ENCODE measurements at places on chromosomes 7 and 10. TPM values are rescaled to one million over a fixed set of nuclear protein-coding genes. Genes with fewer than 3 reads are reported as not detected.

NOC3L gene
- 46.6 TPM for total RNA-seq

DNA sequence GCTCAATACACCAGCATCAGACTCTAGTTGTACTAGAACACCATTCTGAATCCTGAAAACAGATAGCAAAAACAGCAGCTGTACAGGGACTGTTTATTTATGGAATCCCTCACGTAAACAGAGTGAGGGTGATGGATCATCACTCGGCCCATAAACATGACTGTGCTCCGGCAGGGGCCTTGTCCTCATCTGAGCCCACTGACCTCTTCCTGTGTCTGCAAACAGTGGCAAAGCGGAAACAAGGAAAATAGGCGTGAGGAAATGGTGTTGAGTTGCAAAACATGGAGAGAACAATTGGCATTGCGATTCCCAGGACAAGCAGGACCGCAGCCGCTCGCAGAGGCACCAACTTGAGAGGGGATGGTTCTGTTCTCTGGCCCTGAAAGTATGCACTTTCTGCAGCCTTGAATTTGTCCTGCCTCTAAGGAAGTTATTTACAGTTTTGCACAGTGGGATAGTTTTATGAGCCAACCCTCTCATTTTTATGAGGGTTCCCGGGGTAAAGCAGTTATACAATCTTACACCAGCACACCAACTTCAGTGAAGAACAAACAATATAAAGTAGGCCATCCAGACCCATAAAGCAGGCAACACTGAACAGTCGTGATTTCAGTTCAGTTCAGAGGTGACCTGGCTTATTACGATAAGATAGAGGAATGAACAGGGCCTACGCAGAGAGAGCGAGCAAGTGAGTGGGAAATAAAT, 248.0 kb upstream of the FZD8 start:
- H3K36me3 ChIP-seq, result no peaks in the 10 kb centered on the region
- H3K4me3 ChIP-seq, result no peak overlapping the region
- H3K27ac ChIP-seq, result no peak overlapping the region

GRCh38 chr10:83492004-83492403, 647.3 kb upstream of the GHITM start:
- H3K27me3 ChIP-seq, result no peaks in the 10 kb centered on the region
- no peaks in the 10 kb centered on the region for H3K36me3 ChIP-seq
- H3K4me3 ChIP-seq, result no peak overlapping the region
- DNase-seq, result no peak

BEND7 gene
- not detected for total RNA-seq

DNA sequence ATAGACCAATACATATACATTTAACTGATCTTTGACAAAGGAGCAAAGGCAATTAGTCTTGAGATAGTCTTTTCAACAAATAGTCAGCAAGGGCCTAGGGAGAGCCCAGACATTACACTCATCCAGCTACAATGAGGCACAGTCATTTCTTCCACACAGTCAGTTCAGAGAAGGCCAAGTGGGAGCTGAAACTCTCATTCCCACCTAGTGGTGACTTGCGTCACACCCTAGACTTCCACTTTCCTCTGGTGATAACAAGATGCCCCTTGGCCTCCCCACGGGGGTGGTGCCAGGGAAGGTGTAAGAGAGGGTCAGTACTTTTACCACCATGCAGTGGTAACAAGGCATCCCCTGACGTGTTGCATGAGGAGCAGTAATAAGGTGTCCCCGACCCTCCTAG, 8.0 kb downstream of the FRMPD2 start:
- H3K27ac ChIP-seq, result no peak overlapping the region
- H3K4me3 ChIP-seq, result no peak overlapping the region
- H3K4me1 ChIP-seq, result no peaks in the 10 kb centered on the region
- no peaks in the 10 kb centered on the region for H3K36me3 ChIP-seq
- DNase-seq, result peak; percentile 10

- no peak overlapping the region for H3K4me3 ChIP-seq
- H3K27me3 ChIP-seq, result no peaks in the 10 kb centered on the region
- peaks cover 17% of the 10 kb centered on the region for H3K4me1 ChIP-seq
- H3K27ac ChIP-seq, result peak overlapping the region; percentile 66
- peak; percentile 43 for DNase-seq
These were observed 25.9 kb downstream of the TBXAS1 start for GRCh38 chr7:139854803-139855497.

GRCh38 chr7:150620061-150620460, 12.1 kb downstream of the GIMAP6 start:
- H3K36me3 ChIP-seq, result peaks cover 16% of the 10 kb centered on the region
- DNase-seq, result peak; percentile 51
- H3K27me3 ChIP-seq, result no peaks in the 10 kb centered on the region
- peaks cover 53% of the 10 kb centered on the region for H3K4me1 ChIP-seq

OPTN gene
- 32.0 TPM for total RNA-seq

DNA sequence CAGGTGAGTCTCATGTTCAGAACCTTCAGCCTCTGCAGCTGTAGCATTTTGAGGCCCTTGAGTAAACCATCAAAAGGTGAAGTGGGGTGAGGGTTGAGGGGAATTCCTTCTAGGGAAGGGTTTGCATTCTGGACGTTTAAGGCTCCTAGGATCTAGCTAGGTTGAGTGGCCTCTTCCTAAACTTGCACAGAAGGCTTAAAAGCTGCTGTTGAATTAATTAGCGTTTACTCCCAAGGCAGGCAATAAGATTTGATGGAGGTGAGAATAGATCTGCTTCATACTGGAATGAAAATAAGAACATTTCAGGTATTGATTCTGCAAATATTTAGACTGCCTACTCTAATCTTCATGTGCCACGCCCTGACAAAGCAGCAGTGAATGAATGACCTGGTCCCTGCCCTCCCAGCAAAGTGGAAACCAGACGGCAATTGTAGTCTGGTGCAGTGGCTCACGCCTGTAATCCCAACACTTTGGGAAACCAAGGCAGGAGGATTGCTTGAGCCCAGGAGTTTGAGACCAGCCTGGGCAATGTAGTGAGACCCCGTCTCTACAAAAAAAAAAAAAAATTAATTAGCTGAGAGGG, 11.4 kb upstream of the KPNA7 start:
- no peak overlapping the region for H3K27ac ChIP-seq
- peaks cover 11% of the 10 kb centered on the region for H3K4me1 ChIP-seq
- H3K36me3 ChIP-seq, result no peaks in the 10 kb centered on the region
- no peak overlapping the region for H3K4me3 ChIP-seq
- DNase-seq, result no peak

DNA sequence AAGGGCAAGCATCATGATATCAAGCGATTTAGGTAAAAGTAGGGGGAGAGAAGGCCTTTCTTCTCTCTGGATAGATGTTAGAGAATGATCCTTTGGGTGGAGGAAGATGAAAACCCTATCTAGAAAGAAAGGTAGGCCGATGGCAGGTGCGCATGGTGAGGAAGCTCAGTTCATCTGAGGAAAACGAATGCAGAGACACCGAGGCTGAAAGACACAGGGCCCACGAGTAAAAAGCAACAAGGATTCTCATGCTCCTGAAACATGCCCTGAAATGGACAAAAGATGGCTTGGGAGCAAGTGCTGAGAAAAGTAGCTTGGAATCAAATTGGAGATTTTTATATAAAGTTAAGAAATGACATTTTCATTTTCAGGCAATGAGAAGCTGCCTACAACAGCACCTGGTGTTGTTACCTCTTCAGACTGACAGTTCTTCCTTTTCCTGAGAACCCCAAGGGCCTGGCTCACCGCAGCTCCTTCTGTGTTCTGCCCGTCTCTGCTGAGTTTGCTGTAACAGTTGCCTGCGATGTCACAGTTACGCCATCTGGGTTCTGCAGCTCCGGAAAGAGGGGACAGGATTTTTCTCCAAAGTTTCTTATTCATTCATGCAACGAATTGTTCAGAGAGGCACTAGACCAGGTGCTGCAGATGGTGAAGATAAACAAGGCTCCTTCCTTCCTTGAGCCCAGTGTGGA, 402.0 kb upstream of the KLF6 start:
- DNase-seq, result no peak
- peaks cover 4% of the 10 kb centered on the region for H3K4me1 ChIP-seq
- H3K27me3 ChIP-seq, result no peaks in the 10 kb centered on the region
- no peaks in the 10 kb centered on the region for H3K36me3 ChIP-seq
- no peak overlapping the region for H3K4me3 ChIP-seq
- H3K27ac ChIP-seq, result no peak overlapping the region

DNA sequence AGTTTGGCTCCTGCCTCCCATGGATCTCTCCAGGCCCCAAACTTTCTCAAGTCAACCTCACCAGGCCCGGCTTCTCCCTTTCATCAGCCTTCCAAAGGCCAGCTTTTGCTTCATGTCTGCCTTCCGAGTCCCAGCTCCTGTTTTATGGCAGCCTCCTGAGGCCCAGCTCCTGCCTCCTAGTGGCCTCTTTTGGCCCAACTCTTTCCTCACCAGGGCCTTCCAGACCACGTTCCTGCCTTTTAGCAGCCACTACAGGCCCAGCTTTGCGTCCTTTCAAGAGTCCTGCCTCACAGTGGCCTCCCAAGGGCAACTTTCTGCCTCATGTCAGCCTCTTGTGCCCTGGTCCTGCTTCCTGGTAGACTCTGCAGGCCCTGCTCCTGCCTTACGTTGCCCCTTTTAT, 15.3 kb upstream of the TMEM248 start:
- H3K27me3 ChIP-seq, result no peaks in the 10 kb centered on the region
- no peaks in the 10 kb centered on the region for H3K4me1 ChIP-seq
- DNase-seq, result no peak
- H3K4me3 ChIP-seq, result no peak overlapping the region

GPAM gene
- total RNA-seq, result 7.4 TPM

- no peaks in the 10 kb centered on the region for H3K36me3 ChIP-seq
- no peak overlapping the region for H3K27ac ChIP-seq
- no peak overlapping the region for H3K4me3 ChIP-seq
- no peaks in the 10 kb centered on the region for H3K27me3 ChIP-seq
These were observed 81.2 kb downstream of the PARP12 start for GRCh38 chr7:139981511-139981895.

- H3K4me3 ChIP-seq, result no peak overlapping the region
- H3K36me3 ChIP-seq, result no peaks in the 10 kb centered on the region
- no peaks in the 10 kb centered on the region for H3K4me1 ChIP-seq
- no peaks in the 10 kb centered on the region for H3K27me3 ChIP-seq
- no peak for DNase-seq
These were observed 275.2 kb downstream of the LRRTM3 start for GRCh38 chr10:67200913-67201564.

COBL gene
- not detected for total RNA-seq

DNA sequence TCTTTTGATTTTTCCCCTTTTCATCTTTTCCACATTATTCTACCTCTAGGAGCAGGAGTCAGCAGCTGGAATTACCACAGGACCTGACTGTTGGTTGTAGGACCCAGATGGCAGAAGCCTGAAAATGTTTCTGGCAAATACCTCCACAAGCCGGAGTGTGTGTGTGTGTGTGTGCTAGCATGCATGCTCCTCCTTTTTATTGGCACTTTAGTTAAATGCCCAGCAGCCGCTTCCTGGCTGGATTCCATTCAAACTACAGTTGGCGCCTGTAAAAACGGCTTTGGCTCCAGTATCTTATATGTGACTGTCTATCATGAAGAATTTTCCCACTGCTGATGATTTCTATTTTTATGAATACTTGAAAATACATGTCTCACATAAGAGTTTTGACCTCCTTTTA, 319.7 kb upstream of the SP4 start:
- H3K4me1 ChIP-seq, result peaks cover 2% of the 10 kb centered on the region
- H3K27me3 ChIP-seq, result peaks cover 4% of the 10 kb centered on the region
- no peaks in the 10 kb centered on the region for H3K36me3 ChIP-seq
- no peak for DNase-seq
- no peak overlapping the region for H3K27ac ChIP-seq

DNA sequence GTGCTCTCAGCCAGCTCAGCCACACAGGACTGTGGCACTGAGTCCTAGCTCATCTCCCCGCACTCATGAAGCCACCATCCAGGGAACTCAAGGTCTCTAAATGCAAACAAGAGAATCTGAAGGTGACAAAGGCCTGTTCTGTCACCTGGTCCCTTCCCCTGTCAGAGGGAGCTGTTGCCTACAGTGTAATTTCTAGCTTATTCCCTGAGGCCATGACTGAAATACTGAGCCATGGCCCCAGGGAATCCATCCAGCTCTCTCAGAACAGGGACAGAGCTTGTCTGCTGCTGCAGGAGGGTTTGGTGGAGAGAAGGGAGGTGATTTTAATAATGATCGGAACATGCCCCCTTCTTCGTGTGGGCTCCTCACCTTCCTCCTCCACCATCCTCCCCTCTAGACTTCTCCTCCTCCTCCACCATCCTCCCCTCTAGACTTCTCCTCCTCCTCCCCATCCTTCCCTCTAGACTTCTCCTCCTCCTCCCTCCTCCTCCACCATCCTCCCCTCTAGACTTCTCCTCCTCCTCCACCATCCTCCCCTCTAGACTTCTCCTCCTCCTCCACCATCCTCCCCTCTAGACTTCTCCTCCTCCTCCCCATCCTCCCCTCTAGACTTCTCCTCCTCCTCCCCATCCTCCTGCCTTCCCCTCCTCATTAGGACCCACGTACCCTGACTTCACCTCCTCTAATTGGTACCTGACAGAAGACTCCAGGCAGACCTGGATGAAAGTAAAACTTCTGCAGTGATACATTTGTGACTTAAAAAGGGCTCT, 338.0 kb upstream of the MKI67 start:
- H3K27ac ChIP-seq, result no peak overlapping the region
- no peaks in the 10 kb centered on the region for H3K36me3 ChIP-seq
- DNase-seq, result peak; percentile 8
- H3K4me3 ChIP-seq, result no peak overlapping the region

DNA sequence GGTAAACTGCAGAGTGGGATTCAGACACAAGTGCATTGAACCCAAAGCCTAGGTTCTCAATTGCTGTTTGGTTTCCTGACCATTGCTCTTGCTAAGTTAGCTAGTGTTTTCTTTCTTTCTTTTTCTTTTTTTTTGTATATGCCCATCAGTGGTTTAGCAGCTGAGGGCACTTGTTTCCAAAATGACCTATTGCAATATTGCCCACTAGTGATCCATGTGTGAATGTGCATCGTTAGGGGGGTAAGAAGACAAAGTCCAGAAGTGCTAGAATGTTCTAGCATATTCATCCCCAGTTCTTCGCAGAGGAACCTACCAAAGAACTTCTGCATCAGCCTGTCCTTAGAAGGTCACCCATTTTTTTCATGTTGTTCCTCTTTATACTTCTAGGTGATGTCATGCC, 252.8 kb upstream of the GPR26 start:
- no peaks in the 10 kb centered on the region for H3K36me3 ChIP-seq
- H3K4me1 ChIP-seq, result no peaks in the 10 kb centered on the region
- H3K4me3 ChIP-seq, result no peak overlapping the region

DNA sequence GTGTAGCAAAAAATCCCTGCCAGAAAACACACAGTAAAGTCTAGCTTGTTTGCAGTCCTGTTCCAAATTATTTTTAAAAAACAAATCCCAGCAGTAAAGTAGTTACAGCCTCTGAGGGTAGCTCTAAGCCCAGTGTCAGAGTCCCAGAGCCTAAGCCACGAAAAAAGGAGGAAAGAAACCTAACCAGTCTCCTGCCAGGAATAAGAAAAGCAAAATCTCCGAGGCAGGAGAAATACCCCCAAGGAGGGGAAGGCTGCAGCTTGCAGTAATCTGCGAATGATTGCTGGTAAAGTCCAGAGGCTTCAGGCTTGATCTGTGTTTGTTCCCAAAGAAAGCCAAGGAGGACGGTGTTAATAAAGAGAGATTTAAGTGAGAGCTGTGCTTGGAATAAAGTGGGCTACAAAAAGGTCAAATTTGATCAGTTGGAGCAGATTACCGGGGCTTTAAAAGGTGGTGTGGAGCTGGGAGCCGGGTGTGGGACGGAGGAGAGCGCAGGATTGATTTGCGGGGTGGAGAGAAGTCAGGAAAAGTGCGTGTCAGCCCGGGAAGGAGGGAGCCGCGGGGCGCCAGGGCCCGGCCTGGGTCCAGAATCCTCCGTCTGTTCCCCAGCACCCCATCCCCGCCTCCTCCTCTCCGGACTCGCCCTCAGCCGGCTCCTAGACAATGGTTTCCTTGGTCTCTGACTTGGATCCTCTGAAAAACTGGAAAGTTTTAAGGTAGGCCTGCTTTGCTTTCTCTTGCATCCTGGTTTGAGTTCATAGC, 219.4 kb upstream of the CELF2 start:
- no peak overlapping the region for H3K27ac ChIP-seq
- H3K4me1 ChIP-seq, result no peaks in the 10 kb centered on the region
- H3K4me3 ChIP-seq, result no peak overlapping the region
- H3K36me3 ChIP-seq, result no peaks in the 10 kb centered on the region
- peaks cover 21% of the 10 kb centered on the region for H3K27me3 ChIP-seq
- no peak for DNase-seq
